ENCODE measurements at places on chromosomes 16 and 17.

DNA sequence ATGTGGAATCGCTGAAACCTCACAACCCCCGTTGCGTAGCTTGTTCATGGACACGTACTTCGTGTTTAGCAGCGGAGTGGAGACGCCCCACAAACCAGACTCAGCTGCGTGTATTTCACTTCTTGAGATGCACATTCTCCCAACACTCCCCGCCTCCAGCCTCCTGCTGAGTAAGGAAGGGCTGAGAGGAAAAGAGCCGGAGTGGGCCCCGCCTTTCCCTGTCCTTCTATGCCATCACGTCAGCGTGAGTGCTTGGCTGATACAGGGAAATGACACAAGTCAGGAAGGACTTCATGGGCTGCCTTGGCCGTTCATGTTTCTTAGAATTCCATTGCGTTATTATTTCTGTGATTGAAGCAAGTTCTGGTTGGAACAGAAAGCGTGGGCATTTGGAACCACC is 68.6 kb upstream of the CBX4 start:
- no peak for DNase-seq

GRCh38 chr16:86723689-86724088 is 145.3 kb downstream of the FOXL1 start:
- no peak for DNase-seq

- DNase-seq: no peak
Observed at GRCh38 chr17:3772764-3773163, 28.2 kb downstream of the ITGAE start.

GRCh38 chr16:75244225-75244809 is 7.1 kb downstream of the BCAR1 start:
- no peak for DNase-seq

GRCh38 chr16:9123871-9124270 is 32.4 kb downstream of the HAPSTR1 start:
- peak; percentile 48 for DNase-seq

DNA sequence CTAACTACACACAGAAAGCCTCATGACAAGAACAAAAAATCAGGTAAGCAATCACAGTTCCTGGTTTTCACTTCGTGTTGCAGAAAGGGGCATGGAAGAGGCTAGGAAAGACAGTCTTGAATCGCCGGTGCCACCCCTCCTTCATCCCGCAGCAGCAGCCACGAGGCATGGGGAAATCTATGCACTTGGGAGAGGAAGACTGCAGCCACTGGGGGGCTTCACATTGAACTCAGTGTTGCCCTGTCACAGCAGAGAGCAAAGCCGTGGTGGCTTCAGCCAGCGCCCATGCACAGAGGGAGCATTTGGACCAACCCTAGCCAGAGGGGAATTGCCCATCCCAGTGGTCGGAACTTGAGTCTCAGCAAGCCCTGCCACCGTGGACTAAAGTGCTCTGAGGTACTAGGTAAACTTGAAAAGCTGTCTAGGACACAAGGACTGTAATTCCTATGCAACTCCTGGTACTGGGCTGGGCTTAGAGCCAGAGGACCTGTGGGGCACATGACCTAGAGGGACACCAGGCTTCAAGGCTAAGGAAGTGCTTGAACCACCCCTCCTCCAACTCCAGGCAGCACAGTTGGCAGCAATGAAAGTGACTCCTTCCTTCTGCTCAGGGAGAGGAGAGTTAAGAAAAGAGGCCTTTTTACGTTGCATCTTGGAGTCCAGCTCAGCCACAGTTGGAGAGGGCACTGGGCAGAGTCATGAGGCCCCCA is 35.2 kb upstream of the ATP2C2 start:
- no peak for DNase-seq

DNA sequence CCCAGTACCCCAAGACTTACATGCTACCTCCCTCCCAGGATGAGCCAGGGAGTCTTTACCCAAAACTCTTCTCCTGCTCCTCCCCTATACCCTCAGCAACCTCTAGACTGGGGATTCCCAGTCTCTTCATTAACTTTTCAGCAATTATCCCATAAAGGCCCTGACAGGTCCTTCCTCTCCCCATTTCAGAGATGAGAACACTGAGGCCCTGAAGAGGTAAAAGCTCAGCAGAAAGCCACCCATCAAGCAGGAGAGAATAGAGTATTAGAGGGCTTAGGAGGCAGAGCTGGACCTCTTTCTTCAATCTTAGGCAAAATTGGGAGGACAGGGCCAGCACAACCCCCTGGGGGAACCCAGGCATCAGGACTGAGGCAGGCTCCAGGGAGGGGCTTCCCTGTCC is 5.9 kb upstream of the SP6 start:
- no peak for DNase-seq

GRCh38 chr17:79721993-79722671 is 8.6 kb upstream of the ENPP7 start:
- no peak for DNase-seq

DNA sequence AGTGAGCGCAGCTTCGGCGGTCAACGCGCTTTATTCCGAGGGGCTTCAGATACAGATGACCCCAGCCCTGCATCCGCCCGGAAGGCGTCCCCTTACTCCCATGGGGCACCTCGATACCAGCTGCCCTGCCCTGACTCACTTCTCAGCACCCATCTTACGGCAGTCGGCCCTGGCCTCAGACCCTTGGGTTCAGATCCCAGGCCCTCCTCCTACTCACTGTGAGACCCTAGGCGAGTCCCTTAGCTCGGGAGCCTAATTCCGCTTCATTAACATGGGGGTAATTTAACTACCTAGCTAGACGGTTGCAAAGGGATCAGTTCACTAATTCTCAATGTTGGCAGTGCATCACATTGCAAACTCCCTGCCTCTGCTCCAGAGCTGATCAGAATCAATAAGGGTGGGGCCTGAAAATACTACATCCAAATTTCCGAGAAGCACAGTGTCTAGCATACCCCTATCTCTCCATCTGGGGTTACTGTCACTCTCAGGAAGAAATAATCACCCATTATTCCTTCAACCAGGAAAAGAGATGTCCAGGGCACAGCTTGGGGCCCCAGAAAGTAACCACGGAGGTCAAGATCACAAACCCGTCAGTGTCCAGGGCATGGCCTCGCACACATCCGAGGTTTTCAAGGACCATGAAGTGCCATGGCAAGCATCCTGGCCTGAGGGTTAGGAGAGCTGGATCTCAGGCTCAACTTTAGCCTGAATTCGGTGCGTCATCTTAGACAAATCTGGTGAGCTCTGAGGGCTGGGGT is 415 bp upstream of the FLOT2 start:
- DNase-seq: no peak

DNA sequence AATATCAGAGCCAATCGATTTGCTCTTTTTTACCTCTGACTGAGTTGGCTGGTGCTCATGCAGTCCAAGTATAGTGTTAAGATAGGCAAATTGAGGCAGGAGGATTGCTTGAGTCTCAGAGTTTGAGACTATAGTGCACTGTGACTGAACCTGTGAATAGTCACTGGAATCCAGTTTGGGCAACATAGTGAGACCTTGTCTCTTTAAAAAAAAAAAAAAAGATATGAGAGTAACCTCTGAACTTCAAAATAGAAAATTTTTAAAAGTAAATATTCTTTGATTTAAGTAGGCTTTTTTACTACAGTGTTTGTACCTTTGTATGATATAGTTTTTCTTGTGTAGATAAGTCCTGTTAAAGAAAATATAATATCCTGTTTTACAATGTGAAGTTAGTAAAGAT is 3.4 kb downstream of the CCP110 start:
- DNase-seq: no peak

DNA sequence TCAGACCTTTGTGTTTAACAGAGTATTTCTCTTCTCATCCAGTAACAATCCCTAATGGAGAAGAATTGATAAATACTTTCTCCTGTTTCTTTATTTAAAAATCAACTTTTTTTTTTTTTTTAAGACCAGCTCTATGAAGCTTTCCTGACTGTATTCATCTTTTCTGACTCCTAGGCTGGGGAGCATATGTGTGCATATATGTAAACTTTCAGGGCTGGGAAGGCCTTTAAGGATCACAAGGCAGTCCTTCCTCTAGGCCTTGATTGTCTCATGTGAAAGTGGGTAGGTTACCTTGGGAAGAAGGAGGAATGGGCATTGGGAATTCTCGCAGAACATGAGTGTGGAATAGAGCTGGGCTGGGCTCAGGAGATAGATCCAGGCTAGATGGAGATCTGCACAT is 292.9 kb upstream of the SALL1 start:
- DNase-seq: no peak

DNA sequence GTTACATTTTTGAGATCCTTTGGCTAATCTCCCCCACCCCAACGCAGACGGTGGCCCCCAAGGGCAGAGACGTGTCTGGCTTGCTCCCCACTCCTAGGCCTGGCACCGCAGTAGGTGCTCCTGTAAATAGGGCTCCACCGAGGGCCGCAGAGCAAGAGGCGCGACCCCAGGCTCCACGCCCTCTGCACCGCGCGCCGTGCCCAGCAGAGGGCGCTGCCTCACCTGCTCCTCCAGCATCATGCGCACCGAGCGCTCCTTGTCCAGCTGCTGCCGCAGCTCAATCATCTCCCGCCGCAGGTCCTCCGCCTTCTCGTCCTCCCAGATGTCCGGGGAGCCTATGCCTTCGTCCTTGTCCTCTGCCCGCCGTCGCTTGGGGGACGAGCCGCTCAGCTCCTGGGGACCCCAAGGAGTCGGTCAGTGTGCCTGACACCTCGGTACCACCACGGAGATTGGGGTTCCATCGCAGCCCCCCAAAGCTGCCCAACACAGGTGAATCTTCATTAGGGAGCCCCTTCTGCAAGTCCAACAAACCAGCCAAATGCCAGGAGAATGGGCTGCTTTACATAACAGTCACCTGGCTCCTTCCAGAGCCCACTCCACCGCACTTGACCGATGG is 11.2 kb downstream of the TFAP4 start:
- DNase-seq: peak; percentile 70

DNA sequence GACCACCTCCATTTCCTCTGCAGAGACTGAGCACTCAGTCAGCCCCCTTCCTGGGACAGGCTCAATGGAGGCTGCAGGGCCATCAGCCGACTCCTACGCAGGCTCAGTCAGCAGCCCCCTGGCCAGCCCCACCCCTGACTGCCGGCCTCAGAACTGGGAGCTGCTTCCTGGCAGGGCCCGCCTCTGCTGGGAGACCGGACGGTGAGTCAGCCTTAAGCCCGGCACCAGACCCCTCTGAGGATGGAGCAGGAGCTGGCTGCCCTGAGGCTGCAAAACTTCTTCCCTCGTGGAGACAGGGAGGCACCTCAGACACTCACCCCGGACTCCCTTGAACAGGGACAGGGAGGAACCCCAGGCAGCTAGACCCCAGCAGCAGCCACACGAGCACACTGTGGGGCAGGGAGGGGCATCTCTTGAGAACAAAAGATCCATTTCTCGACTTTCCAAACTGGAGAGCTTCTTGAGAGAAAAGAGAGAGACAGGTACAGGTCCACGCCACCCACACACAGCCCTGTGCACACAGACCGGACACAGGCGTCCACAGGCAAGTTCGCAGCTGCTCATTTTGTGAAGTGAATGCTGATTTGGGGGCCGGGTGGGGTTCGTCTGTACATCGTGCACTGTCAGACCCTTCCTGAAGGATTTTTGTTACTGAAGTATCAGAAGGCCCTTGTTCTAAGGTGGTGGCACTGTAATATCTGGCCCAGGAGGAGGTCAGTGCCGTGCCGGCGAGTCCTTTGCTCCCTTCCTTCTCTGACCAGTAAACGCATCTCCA is 1.3 kb upstream of the TUBB3 start:
- DNase-seq: peak; percentile 95

Measured in urothelium cell line (cell line).